Type B pancreatic cell (in vitro differentiated cells): ENCODE measurements at places on chromosomes 5 and 9. TPM values are rescaled to one million over a fixed set of nuclear protein-coding genes. Genes with fewer than 3 reads are reported as not detected.

- DNase-seq, result no peak
Observed at GRCh38 chr9:127943731-127944144, 6.1 kb upstream of the DPM2 start.

The SLC27A6 gene
- total RNA-seq, result 3.4 and 12.8 TPM in 2 replicates

The PRSS3 gene
- total RNA-seq, result 0.86 TPM in 1 of 2 replicates, not detected in the other

The DIPK1B gene
- total RNA-seq, result 40.8 and 48.7 TPM in 2 replicates

- no peak for DNase-seq
Observed at GRCh38 chr9:130433168-130433946, 11.4 kb upstream of the ASS1 start.

GRCh38 chr9:72262063-72262462 lies 102.9 kb downstream of the ZFAND5 start:
- no peak for DNase-seq

The SUSD3 gene
- 1.5 and 3.8 TPM in 2 replicates for total RNA-seq

DNA sequence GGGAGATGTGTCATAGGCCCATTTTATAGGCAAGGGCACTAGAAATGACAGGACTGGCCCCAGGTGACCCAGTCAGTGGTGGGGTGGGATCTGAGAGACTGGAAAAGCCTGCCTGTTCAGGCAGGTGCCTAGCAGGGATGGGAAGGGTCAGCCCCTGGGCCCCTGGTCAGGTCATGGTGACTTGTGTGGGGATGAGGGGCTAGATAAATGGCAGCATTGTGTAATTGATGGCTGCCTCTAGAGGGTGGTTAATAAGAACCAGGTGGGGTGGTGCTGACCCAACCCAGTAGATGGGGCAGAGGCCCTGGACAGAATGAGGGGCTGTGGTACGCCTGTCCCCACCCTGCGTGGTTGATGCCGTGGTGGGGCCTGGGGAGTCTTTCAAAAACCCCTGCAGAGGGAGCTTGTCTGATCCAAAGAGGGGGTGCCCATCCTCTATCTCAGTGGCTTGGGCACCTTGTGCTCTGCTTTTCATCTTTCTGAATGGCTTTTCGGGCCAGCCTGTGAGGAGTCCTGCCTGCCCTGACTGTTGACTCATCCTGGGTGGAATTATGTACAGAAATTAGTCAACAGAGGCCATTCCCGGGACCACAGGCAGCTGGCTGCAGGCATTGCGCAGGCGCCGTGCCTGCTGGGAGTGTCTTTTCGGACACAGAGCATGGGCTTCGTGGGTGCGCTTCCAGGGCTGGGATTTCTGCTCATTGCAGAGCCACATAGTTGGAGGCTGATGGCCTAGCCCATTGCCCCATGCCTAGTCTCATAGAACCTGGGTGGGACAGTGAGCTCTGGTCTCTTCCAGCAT lies 93.6 kb upstream of the PITX1 start:
- DNase-seq, result no peak

- DNase-seq, result no peak
Observed at GRCh38 chr5:69505306-69505705, 12.7 kb downstream of the OCLN start.

- no peak for DNase-seq
Observed at GRCh38 chr5:69528035-69528434, 32.0 kb upstream of the GTF2H2C start.

DNA sequence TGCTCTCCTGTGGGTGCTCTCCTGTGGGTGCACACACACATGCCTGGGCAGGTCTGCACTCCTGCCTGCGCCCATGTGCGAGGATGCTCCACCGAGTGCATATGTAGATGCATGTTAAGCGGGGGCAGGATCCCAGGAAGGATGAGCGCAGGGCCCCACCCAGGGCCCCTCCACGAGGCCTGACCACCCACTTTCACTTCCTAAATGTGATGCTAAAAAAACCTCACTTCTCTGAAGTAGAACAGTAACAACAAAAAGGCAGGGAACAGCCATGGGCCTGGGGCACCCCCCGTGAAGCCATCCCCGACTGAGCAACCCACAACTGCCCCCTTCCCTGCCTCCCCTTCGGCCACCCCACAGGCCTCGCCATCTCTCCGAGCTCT lies 48.2 kb upstream of the SARDH start:
- DNase-seq, result no peak

The NUTM2G gene
- total RNA-seq, result 0.19 TPM in 1 of 2 replicates, not detected in the other

The OLFML2A gene
- 6.3 and 10.8 TPM in 2 replicates for total RNA-seq

GRCh38 chr9:33117306-33117705 lies 40.8 kb upstream of the SMU1 start:
- DNase-seq, result no peak

The CHD1 gene
- 51.7 and 56.2 TPM in 2 replicates for total RNA-seq

The C5orf58 gene
- total RNA-seq, result not detected in 2 replicates

DNA sequence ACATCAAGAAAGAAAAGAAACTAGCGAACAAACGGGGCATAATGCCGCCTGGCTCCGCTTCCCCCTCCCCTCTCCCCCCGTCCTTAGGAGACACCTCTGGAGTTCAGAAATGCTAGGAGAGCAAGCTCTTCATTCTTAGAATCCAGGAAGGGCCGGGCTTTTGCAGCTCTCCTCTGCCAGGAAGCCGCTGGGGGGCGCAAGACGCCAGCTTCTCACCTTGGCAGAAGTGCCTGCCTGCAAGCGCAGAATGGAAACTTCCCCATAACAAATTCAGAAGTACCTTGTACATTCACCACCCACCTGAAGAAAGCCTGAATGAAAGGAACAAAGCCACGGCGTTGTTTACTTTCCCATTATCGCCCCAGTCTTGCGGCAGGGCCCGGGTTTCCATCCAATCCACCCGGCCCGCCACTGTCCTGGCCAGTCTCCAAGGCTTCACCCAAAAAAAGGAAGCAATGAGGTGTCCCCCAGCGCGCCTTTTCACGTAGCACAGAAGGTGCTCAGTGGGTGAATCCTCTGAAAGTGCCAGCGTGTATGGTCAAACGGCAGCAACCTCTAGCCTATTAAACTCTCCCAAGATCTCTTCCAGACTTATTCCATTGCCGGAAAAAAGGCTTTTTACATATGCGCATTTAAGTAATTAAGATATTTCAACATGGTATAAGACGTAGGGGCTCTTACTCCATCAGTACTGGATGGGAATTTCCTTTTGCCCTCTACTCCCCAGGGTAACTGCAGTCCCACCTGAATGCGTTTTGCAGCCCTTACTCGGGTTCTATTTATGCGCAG lies 1.6 kb upstream of the GADD45G start:
- DNase-seq, result peak; percentile 93

DNA sequence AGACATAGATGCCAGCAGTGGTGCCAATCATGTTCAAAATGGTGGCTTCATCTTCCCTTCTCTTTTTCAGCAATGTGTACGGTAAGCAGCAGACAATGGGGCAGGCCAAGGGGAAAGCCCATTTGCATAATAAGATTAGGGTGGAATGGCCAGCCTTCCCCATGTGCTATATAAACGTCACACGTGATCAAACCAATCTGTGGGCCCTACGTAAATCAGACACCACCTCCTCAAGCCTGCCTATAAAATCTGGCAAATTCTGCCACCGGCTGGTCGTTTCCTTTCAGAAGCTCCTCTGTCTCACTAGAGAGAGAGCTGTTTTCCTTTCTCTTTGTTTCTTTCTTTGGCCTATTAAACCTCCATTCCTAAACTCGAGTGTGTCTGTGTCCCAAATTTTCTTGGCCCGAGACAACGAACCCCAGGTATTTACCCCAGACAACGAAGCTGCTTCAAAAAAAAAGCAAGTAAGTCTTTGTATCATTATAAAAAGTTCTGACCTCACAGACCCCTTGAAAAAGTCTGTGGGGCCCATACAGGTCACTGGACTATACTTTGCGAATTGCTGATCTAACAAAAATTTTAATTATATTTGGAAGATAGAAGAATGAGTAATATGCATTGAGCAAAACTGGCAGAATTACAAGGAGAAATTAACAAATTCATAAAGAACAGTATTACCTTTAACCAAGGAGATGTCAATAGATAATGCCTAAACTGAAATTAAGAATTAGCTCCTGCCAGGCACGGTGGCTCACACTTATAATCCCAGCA lies 15.2 kb downstream of the ZBTB5 start:
- no peak for DNase-seq

DNA sequence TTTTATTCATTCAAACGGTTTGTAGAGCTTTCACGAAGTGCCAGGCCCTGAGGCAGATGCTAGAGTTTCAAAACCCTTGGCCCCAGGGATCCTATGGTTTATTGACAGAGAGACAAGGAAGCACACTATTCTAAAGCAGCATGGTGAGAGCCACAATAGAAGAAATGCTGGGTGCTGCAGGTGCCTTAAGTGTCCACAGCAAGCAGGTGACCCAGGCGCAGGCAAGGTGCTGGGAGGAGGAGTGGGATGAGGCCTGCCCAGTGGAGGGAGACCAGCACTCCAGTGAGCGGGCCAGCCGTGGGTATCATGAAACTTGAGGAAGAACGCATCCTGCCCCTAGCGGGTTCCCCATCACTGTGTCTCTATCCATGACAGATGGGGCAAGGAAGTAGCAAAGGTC lies 71.0 kb downstream of the OSMR start:
- no peak for DNase-seq

GRCh38 chr5:119268387-119269060 lies 87.3 kb upstream of the TNFAIP8 start:
- DNase-seq, result peak; percentile 96
